ENCODE measurements at places on chromosomes 3 and 15.

GRCh38 chr3:134094491-134094890 lies 64.8 kb upstream of the SLCO2A1 start:
- DNase-seq = no peak

DNA sequence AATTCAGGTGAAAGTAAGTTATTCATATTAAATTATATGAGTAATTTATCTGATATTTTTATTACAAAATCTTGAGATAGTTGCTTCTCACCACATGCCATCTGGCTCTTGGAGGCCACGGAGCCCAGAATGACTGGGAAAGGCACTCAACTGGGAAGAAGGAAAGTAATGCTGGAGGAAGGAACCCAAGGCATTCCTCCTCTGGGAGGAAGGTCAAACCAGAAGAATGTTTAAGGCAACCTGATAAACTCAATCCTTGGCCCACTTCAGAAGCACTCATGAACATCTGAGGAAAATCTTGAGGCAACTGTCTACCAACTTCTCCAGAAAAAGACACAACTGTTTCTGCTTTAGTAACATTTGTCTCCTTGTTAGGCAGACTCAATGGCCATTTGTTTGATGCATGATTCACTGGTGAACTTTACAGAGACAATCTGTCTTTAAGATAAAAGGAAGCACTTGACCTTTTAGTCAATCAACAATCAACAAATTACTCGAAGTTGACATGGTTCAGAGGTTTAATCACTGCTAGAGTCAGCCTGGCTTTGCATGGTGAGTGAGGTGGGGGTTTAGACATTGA lies 261.4 kb upstream of the MME start:
- DNase-seq = no peak

DNA sequence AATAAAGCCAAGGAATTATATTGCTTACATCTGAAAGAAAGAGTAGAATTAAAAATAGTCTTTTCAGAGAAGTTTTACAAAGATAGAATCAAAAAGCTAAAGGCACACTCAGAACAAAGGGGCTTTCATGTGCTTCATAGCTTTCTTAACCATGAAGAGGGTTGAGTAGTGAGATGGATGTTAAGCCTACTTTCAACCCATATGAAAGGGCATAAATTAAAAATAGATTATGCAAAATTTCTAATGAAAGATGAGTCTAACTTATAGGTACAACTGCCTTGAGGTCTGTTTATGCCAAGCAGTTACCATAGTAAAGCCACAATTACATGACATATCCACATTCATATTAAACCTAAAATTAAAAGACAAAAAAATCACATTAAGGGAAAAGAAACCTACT lies 223.3 kb upstream of the ARHGEF26 start:
- no peak for DNase-seq

GRCh38 chr15:31503256-31503655 lies 176.6 kb downstream of the KLF13 start:
- DNase-seq = no peak

GRCh38 chr3:131804565-131805133 lies 230.2 kb downstream of the CPNE4 start:
- no peak for DNase-seq

DNA sequence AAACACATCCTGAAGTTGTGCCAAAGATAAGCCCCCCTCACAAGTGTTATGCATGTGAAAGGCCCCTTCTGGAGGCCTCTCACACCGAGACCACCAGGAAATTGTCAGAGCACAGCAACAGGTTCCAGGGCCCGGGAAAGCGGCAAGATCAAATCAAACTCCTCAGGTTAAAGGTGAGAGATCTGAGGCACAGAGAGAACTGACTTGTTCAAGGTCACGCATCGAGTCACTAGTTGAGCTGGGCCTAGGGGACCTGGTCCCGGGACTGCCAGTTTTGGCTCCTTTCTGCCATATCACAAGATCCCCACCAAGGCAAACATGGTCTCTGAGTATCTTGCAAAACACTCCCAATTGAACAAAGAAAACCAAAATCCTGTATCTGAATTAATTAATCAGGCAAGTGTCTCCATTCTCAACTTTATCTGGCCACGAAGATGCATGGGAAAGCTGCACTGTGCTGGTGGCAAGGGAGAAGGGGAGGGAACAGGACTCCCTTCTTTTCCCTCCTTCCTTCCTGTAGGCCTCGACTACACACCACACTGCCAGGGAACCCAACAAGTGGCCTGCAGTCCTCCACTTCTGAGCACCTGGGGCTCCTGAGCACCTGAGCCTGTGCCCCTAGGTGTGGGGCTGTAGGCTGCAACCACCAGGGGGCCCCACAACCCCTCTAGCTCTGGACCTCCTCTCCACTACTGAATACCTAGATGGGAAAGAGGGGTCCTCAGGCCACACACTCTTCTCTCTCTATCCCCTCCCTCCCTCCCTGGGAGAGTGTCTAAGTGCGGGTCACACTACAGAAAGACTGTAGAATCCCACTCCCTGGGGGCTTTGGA lies 37.3 kb downstream of the ANP32A start:
- no peak for DNase-seq
